Fibroblast of skin of back (primary cell): ENCODE measurements at places on chromosomes 4 and X.
A peak's percentile ranks its signal among the peaks of the same experiment; 100 is the strongest.

DNA sequence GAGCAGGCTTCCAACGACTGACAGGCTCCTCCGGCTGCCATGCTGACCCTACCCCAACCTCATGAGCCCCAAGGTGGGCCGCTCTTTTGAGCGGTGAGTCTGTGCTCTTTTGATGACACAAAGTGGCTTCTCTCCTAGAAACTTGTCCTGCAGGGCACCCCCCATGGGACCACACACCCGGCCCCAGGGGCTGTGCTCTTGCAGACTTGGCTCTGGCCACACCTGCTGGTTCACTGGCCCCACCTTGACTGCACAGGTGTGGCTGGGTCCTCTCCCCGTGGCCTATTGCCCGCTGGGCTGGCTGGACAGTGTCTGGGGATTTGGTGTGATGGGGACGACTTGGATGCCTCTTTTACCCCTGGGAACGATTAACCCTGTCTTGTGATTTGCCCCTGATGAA lies 1.5 kb upstream of the CPZ start:
- no peak for DNase-seq

- DNase-seq, result no peak
These were observed 28.8 kb upstream of the PPP2R2C start for GRCh38 chr4:6501171-6501570.

DNA sequence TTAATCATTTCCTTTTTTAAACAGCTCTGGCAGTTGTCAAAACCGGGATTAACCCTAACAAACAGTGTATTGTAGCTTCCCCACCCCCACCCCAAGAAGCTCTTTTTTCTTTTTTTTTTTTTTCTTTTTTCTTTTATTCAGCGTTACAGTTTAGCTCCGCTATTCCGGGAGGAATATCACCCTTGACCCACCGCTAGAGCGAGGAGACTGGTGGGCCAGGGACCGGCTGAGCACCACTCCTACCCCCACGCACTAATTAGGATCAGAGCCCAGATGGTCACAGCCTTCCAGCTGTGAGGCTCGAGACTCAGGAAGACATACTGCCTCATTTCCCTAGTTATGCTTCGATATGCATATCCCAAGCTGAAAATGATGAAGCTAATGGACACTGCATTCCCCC lies 2.0 kb downstream of the PARM1 start:
- DNase-seq, result no peak

- no peak for DNase-seq
These were observed 51.3 kb upstream of the FRMPD3 start for GRCh38 chrX:107398115-107398514.

GRCh38 chrX:56803850-56804681 lies 75.0 kb downstream of the NBDY start:
- no peak for DNase-seq

DNA sequence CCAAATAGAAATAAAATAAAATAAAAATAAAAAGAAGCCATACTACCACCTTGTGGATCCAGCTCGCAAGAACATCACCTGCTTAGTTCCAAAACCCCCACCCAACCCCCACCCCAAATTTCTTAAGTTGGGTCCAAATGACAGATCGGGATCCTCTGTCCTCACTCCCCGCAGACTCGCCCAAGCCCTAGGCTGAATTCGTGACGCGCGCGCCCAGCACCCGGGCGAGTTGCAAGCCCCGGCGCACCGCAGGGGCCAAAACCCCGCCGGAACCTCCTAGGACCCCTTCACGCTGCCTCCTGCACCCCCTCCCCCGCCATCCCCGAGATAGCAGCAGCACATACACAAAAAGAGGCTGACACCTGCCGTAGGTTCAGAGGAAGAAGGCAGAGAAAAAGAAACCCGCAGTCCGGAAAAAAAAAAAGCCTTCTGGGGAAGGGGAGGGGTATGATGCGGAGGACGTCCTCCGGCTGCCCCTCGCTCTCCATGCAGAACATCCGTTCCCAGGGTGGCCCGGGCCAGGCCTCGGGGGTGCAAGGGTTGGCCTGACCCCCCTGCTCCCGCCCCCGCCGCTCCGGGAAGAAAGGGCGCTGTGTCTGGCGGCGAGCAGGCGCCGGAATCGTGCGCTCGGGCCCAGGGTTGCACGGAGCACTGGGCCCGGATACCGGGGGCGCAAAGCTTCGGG lies 2.6 kb downstream of the NLGN4X start:
- DNase-seq, result no peak

DNA sequence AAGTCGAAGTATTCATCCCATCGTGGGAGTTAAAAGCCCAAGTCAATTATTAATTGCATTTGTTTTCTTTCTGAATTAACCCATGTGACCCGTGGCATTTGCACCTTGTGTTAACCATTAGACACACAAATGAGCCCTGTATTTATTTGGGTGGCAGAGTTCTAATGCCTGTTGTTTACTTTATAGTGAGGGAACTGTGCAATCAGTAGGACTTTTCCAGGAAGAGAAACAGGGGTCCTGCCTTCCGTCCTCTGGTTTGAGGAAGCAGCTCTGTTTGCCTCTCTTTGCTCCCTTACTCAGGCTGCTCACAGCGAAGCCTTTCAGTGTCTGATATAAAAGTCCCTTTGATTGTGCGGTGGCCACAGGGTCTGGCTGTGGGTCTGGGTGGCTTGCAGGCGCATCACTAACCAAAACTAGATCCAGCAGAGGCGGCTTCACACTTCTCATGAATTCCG lies 263.6 kb downstream of the PTTG2 start:
- DNase-seq, result no peak

GRCh38 chr4:84718699-84719098 lies 135.8 kb downstream of the CDS1 start:
- DNase-seq, result no peak

DNA sequence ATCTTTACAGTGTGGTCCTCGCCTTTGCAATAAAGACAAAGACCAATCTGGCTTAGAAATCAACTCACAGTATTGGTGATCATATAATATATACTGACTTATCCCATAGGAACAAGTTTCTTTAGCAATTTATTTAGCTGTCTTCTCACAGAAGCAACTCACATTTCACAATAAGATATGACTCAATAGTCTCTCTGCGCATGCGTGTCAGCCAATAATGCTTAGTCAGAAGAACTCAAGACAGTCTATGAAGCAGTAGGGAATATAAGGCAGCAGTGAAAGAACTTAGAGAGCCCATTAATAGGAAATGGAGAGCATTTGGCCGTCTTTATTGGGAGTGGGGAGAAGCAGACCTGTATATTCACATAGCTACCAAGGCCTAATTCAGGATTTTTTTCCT lies 216.7 kb downstream of the IL13RA2 start:
- DNase-seq, result peak; percentile 5

DNA sequence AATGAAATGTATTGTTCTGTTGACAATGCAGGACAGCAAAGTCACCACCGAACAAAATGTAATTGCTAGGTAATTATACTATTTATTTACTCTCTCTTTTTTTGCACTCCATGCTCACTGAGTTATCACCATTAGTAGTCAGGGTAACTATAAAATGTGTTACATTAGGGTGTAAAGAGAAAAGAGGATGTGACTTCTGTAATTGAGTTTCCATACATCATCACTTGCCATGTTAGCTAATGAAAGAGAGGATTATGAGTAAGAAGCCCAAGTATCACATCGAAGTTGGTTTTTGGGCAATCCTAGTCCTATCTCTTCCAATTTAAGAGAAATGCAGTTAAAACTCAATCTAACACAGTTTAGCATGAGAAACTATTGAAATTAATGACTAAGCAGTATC lies 7.6 kb downstream of the ZXDA start:
- no peak for DNase-seq

- DNase-seq, result no peak
These were observed 37.0 kb downstream of the ZFP42 start for GRCh38 chr4:188032583-188032982.

DNA sequence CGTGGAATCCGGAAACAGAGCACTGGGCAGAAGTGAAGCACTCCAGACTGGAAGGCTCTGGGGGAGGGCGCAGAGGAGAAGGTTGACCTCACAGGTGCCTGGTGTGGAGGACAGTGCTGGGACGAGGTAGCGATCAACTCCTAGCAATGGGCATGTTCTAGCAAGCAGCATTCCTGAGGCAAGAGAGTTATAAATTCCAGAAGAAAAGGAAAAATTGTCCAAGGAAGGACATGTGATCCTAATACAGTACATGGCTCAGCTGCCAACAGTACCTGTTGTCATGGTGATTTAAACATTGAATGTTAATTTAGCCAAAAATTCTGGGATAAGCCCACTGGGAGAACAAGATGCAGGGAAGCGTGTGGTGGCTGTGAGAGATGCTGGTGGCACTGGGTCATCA lies 8.2 kb downstream of the ARHGAP4 start:
- DNase-seq, result no peak

- DNase-seq, result peak; percentile 85
These were observed 70.7 kb downstream of the ANKRD50 start for GRCh38 chr4:124641715-124642381.

- DNase-seq, result peak; percentile 27
These were observed 63.1 kb downstream of the TSC22D3 start for GRCh38 chrX:107712231-107713202.

- no peak for DNase-seq
These were observed 111.5 kb upstream of the MYOZ2 start for GRCh38 chr4:119024102-119024501.

DNA sequence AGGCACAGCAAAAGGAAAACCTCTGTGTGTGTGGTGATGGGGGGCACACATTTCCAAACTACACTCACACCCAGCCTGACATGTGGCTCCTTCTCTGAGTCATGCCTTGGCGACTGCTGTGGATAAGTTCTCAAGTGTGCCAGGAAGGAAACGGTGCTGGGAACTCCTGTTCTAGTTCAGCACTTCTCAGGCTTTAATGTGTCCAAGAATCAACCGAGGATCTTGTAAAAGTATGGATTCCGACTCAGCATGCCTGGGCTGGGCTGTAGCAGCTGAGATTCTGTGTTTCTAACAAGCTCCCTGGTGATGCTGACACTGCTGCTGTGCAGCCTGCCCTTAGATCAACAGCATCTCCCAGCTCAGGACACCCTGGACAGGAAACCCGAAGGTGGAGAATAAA lies 20.2 kb downstream of the CLNK start:
- peak; percentile 92 for DNase-seq

DNA sequence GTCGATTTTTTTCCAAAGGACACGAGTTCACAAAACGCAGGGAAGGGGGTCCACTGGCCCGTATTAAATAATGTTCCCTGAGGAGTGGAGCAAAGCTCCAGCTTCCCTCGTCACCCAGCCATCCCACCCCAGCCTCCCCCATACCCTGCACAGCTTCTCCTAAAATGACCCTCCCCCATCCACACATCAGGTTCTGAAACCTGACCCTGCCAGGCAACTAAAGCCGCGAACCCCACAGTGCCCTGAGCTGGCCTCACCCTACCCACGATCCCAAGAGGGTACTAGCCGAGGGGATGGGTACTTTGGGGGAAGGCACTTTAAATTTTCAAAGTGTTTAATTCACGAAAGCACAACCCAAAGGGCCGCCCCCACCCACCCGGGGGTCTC lies 634 bp downstream of the APOO start:
- DNase-seq, result no peak

DNA sequence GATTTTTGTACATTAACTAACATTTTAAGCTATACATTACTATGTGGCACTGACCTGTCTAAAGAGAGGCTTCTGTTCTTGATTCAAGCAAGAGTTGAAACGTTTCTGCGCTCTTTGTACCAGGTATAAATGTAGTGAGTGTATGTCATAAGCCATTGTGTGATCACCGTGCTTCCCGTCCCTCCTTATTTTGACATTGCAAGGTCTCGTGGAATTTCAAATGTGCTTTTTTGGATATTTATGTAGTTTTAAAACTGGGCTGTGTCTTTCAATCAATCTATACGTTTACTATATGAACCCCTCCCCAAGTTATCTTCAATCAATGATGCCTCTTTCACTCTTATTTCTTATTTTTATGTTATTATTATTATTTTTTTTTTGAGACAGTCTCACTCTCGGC lies at the start of gene KLHL15:
KLHL15 (minus strand) TSS at position 101 of the 400 bp plus-strand sequence. CDS start 20,493 bp downstream, outside the sequence.
- no peak for DNase-seq
